ENCODE measurements at places on chromosomes 5 and 9.

DNA sequence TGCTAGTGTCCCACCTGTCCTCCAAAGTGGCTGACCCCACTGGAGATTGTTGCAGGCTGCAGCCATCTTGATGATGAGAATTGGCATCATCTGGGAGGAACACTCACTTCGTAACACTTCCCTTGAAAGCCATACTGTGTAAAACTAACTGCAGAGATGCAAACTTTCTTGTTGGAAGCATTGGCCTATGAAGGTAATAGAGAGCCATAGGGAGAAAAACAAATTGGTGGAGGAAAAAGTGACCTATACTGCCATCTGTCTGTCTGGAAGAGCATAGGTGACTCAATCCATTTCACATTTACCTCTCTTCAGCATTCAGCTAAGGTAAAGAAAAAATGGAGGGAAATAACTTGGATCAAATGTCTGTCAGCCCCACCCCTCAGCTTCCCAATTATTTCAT lies 473.4 kb downstream of the NTRK2 start:
- DNase-seq: no peak

- DNase-seq: no peak
These were observed 8.4 kb downstream of the PDCL start for GRCh38 chr9:122819791-122820489.

DNA sequence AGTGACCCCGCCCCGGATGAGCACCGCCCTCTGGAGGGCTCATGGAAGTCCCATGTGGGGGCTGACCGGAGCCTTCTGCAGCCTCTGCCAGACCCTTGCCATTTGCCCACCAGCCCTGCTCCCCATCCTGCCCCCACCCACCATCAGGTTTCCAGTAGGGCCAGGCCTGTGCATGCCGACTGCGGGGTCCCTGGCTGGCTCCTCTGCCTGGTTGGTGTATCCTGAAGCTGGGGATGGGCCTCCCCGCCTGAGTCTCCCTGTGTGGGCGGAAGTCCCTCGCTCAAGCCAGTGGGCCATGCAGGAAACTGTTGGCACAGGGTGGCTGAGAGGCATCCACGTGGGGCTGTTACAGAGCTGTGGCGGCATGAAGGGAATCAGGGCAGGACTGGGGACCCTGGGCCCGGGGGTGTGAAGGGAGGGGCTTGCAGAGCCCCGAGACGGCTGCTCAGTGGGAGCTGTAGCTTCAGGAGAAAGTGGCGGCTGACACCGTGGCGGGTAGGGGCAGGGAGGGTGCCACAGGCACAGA lies 88.7 kb downstream of the RXRA start:
- no peak for DNase-seq

GRCh38 chr5:73114044-73114688 lies 6.2 kb upstream of the TMEM171 start:
- no peak for DNase-seq

DNA sequence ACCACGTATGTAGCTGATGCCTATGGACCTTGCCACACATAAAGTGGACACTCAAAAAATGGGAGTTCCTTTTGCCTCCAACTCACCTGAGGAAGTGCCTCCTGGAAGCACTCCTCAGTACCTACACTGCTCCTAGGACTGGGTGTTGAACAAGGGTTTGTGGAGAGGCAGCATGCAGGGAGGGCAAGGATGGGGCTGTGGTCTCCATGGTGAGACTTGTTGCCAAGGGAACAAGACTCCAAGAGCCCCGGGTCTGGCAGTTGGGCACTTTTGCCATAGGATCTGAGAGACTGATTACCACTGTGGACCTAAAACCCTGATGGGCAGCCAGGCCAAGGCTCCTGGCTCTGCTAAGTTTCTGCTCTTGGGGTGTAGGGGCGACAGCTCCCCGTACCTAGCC lies 6.9 kb upstream of the NR5A1 start:
- DNase-seq: no peak

- DNase-seq: no peak
These were observed 20.4 kb downstream of the ADAM19 start for GRCh38 chr5:157555037-157555640.

GRCh38 chr9:105693435-105694189 lies 729 bp upstream of the TMEM38B start:
- DNase-seq: peak; percentile 14

- no peak for DNase-seq
These were observed 13.4 kb downstream of the OLFML2A start for GRCh38 chr9:124790301-124790700.

DNA sequence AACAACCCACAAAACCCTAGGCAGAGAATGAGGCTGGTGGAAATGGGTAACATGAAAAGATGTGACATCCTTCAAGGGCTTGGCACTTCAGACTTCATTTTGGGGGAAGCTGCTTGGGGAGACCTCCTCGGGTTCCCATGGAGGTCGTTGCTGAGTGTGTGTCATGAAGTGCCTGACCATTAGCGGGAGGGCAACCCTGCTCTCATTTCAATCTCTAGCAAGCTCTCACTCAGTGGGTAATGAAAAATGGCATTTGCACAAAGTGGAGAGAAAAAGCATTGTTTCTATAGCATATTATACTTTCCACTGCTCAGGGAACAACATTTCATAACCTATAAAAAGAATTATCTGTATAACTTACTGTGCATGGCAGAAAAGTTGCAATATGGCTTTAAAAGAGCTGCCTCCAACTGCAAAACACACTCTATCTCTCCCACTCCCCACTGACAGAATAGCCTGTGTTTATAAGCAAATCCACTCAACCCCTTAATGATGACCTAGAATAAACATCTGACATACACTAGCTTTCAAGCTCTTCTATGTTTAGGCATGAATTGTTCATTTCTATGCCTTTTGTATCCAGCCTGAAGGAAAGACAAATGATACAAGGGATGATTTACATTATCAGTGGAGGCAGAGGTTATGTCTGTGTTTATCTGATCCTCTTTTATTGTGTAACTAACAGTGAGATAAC lies 357.2 kb downstream of the ZSWIM6 start:
- DNase-seq: no peak

GRCh38 chr9:108854641-108855528 lies 901 bp downstream of the ACTL7B start:
- DNase-seq: no peak

DNA sequence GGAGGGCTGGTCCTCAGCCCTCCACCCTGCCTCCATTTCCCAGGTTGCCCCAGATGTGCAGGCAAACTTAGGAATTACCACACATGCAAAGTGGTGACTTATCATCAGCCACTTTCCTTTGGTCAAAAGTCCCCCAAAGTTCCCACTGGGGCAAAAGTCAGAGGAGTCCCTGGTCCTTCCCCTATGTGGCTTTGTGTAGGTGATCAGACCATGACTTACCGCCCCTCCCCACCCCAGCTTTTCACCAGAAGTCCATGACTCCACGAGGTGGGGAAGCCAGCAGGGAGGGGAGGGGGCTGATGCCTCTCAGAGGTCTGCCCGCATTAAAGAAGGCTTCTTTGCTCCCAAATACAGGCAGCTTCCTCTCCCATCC lies 5.8 kb downstream of the TRAF1 start:
- no peak for DNase-seq

GRCh38 chr5:130720355-130720754 lies 444.7 kb downstream of the HINT1 start:
- DNase-seq: no peak

GRCh38 chr9:107905308-107906020 lies 415.9 kb upstream of the KLF4 start:
- no peak for DNase-seq

DNA sequence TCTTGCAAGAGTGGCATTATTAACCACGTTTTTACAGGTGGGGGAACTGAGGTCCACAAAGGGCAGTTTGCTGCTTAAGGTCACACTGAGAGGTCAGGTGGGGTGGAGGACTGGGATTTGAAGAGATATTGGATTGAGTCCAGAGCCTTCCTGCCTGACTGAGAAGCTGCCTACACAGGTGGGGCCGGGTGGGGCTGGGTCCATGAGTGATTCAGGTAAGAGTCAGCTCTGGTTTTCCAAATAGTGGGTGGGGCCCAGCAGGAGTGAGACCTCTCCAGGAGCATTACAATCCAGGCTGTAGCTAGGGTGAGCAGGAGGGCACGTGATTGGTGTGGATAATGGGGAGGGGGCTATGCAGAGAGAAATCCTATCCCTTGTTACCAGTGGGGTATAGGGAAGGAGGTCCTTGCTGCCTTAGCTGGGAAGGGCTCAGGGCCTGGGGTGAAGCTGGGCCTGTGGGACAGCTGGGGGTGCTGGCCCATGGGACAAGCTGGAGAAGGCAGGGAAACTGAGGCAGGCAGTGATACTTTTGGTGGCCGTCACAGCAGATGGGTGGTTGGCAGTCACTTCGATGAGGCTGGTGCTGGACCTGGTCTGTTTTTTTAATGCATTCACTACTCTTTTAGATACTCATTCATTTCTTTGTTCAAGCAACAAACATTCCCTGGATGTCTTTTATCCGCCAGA lies 2.9 kb upstream of the PTGS1 start:
- no peak for DNase-seq

- DNase-seq: no peak
These were observed 33.0 kb upstream of the CCDC112 start for GRCh38 chr5:115329475-115329874.

- DNase-seq: no peak
These were observed 66.0 kb upstream of the PPARGC1B start for GRCh38 chr5:149664083-149664482.

DNA sequence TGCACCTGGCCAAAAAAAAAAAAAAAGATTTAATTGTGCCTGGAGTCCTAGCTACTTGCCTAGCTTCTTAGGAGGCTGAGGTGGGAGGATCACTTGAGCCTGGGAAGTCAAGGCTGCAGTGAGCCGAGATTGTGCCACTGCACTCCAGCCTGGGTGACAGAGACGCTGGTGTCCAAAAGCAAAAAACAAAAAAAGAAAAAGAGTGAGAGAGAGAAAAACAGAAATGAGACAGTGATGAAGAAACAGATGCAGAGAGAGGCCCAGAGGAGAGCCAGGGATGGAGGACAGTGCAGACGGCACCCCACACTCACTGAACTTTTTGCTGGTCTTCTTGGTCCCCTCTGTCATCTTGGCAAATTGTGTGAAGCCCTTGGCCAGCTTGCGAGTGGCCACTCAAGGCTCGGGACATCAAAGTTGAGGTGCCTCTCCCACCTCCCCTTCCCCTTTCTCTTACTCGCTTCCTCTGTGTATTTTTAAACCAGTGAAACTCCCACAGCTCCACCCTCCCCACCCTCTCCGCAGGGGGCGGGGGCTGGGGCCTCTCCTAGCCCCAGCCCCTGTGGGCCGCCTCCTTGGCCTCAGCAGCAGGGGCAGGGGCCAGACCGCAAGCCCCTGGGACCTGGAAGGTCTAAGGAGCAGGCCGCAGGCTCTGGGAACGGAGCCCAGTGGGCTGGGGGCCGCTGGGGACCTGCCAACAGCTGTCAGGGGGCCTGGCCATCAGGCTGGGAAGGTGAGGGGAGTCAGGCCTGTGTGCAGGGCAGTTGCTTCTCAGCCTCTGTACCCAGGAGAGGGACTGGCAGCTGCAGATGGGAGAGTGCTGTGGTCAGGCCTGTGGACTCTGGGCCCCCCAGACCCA lies at the start of gene SH2D3C:
SH2D3C (minus strand) TSS at position 387 of the 856 bp plus-strand sequence; CDS start at position 348, 39 bp downstream.
- DNase-seq: peak; percentile 40

Data from immature natural killer cell (primary cell).